ENCODE measurements at places on chromosomes 7 and 10.

DNA sequence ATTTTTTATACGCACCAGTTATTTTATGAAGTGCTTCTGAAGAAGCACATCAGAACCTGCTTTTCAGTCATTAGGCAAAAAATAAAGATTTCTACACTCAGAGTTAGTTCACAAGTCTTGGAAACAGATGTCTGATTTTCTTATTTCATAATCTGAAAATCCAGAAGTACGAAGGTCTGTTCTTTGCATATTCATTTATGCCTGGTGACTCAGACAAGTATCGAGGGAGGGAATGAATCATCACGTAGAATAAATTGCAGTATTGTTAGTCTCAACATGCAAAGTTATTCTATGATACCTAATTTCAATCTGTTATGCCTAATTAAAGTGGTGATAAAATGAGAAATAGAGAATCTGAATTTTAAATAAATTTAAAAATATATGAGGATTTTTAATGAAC, 113.6 kb upstream of the SEM1 start:
- DNase-seq = no peak

GRCh38 chr10:119517235-119518141, 25.0 kb downstream of the RGS10 start:
- no peak for DNase-seq

GRCh38 chr7:100975371-100975821, 6.0 kb downstream of the MUC12 start:
- DNase-seq = no peak

DNA sequence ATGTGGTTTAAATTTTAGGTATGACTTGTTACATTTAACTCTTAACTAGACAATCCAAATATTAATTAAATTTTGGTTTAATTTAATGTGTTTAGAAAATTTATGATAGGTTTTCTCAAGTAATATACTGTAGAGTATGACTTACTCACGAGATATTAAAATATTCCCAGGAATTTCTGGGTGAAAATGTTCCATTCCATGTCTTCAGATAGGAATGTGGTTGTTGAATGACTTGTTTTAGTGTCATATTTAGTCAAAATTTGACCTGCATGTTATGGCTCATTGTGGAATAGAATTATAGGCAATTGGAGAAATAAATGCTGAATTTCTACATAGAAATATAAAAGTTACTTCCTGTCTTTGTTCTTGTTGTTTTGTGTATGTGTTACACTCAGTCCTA, 46.7 kb downstream of the SHOC2 start:
- no peak for DNase-seq

GRCh38 chr7:96591159-96591899, 118.3 kb downstream of the SEM1 start:
- DNase-seq = no peak

DNA sequence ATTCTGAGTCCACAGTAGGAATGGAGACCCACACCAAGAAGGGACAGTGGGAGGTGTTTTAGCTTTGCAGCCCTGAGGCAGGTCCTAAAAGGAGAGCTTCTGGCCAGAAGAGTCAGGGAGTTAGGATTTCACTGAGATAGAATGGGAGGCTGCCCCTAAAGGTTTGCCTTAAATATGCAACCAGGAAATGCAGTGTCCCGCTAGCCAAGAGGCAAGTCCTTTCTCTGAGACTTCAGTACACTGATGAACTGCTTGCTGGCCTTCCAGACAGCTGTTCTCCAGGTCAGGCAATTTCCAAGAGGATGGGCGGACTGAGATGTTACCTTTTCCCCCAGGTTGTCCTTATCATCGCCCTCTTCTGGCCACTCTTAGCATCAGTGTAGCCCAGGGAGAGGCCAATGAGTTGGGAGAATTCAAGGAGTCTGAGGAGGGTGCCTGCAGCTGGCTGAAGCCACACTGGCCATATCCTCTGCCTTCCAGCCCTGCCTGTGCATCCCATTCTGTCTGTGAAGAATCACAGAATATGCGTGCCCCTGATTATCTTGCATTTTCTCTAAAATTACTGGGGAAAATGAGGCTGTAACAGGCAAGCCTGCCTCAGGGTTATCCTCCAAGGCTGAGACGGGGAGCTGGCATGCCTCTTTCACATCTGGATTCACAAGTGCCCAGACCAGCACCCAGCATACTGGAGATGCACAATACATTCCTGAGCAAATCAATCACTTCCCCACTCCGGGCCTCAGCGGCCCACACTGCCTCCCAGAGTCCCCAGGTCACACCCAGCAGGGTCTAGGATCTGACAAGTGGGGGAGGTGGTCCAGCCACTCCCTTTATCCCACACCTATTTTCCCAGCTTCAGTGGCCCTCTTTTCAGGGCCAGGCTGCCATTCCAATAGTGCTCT, 2.4 kb downstream of the TLL2 start:
- no peak for DNase-seq

DNA sequence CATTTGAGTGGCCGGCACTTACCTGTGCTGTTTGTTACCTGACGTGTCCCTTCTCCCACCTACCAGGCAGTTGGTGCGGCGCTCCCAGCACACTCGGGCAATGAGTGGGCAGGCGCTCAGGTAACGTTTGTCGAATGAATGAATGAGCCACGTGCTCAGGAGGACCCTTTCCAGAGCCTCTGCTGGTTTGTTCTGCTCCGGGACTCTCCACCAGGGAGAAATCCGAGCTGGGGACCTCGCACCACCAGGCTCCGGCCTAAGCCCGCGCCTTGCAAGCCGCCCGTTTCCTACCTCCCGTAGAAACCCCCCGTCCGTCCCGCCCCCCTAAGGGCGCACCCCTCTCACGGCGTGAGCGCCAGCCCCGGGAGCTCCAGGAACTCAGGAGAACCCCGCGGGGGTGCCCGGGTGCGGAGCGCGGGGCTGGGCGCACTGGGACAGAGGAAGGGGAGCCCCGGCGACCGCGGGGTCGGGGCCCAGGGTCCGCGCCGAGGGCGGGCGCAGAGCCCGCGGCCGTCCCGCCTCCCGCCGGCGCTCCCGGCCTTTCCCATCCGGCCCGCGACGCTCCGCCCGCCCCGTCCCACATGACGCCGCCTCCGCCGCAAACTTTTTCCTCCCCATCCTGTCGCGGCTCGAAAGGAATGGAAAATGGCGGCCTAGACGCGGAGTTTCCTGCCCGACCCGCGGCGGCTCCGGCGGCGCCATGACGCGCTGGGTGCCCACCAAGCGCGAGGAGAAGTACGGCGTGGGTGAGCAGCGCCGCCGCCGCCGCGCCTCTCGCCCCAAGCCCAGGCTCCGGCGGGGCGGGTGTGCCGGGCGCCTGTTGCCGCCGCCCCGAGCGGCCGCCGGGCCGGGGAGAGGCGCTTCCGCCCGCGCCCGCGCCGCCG, at the start of gene DOCK1:
Gene DOCK1, plus strand, starts transcription at position 611 of the 884 bp plus-strand sequence. Its CDS starts 90 bp downstream, at position 701.
- no peak for DNase-seq

DNA sequence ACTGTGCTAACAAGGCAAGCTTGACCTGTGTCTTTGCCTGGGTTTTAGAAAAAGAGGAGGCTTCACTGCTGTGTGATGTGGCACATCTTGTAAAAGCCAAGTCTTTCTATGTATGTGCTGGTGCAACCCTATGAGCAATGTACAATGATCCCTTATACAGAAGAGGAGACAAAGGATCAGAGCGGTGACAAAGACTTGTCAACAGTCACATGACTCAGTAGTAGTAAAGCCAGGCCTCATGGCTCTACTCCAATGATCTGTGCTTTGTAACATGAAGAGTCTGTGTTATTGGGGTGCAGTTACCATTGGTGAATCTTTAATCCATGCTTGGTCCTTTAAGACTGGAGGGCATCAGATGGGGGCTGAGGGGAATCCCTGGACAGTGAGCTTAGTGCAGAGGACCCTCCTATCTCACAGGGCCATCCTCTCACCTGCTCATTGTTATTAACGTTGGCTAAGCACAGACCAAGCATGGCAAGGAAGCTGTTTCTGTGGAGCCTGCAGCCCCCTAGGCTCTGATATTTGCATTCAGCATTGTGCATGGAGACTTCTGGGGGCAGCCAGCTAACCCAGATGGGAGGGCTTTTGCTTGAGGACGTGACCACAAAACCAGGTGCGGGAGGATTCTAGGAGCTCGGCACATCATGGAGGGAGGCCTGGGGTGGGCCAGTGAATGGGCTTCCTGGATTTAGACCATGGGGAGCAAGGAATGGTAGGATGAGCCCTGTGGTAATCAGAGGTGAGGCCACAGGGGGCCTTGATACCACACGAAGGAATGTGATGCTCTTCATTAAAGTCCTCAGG, 308.8 kb upstream of the ZNF32 start:
- DNase-seq = no peak
